ENCODE measurements at places on chromosomes 5 and 9.

- DNase-seq = no peak
Observed at GRCh38 chr5:166401391-166401790, 1890.1 kb upstream of the WWC1 start.

DNA sequence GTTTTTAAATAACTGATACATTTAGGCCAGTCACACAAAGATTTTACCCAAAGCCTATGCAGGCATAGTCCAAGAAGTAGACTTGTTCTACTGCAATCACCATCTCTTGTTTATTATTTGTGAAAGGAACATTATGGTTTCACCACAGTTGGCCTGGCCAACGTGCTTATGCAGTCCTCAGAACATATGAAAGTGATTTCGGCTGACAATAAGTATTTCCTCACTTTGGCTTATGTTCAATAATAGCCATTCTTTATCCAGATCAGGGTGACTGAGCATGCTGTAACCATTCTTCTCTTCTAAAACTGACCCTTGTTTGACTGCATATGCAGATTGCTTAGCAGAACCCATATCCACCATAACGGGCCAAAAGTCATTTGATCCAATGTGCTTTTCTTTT, 76.6 kb upstream of the CCDC152 start:
- no peak for DNase-seq

- no peak for DNase-seq
Observed at GRCh38 chr5:113042491-113043243, 66.1 kb downstream of the DCP2 start.

GRCh38 chr5:40431734-40432133, 248.0 kb upstream of the PTGER4 start:
- DNase-seq = no peak

GRCh38 chr5:164013077-164013670, 507.8 kb downstream of the MAT2B start:
- peak; percentile 22 for DNase-seq

- DNase-seq = no peak
Observed at GRCh38 chr5:40453689-40454088, 226.0 kb upstream of the PTGER4 start.

- no peak for DNase-seq
Observed at GRCh38 chr9:95302479-95302878, 15.0 kb downstream of the FANCC start.

- DNase-seq = no peak
Observed at GRCh38 chr9:104861397-104861796, 66.6 kb downstream of the ABCA1 start.

DNA sequence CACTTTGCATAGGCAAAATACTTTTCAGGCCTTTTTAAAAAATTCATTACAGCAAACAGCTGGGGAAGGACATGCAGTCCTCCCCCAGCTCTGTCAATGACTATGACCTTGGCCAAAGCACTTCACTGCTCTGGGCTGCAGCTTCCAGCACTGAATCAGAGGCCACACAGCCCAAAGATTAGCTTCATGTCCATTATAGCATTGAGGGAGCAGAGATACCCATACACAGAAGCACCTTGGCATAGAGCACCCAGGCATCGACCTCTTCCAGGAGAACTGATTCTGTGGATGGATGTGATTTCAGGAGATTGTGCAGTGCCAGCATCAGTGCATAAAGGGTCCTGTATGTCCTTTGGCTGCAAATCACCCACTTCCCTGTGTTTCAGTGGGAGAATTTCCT, 241.9 kb downstream of the MARCHF11 start:
- no peak for DNase-seq

DNA sequence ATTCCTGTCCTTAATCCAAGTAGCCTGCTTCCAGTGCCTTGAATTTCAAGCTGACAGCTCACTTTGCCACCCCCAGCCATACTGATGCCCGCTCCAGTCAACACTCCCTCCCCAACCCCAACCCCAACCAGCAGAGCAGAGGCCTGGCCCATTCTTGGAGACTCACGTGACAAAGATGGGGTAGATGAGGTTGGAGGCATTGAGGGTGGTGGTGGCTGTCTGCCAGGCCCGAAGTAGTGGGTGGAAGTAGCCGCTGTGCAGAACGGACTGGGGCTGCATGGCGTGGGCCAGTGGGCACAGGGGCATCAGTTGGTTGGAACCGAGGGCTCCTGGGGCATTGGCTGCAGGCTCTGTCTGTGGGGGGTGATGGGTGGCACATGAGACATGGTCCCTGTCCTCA, 7.8 kb downstream of the ALAD start:
- DNase-seq = no peak

DNA sequence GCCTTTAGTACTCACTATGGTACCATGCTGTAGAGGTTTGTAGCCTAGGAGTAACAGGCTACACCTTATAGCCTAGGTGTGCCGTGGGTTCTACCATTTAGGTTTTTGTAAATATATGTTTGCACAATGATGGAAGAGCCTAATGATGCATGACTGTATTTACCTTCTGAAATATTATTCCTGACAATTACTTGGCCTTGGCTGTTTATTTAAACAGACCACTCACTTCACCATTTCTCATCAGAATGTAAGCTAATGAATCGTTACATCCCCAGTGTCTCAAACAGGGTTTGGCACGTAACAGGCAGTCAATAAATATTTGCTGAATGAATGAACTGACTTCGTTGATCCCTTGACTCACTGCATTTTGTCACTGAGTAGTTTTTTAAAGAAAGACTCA, 93.1 kb downstream of the MED27 start:
- DNase-seq = no peak

- DNase-seq = no peak
Observed at GRCh38 chr9:16921855-16922254, 51.4 kb upstream of the BNC2 start.

DNA sequence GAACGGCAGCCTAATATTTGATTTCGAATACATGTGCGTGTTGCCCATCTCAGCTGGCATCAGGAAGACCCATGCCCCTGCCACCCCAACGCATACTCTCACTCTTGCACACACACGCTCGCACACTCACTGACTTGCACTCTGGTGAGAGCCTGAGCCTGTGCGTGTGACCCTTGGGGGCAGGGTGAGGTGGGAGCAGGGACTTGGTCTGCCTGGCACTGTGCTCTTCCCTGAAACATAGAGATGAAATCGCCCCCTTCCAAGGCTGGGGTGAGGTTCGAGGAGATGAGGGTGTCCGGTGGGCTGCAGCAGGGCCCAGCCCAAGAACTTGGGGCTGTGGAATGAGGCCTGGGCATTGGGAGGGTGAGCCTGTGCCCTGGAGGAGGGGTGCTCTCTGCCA, 1.2 kb downstream of the LCN9 start:
- DNase-seq = no peak

- no peak for DNase-seq
Observed at GRCh38 chr5:13567819-13568218, 376.7 kb downstream of the DNAH5 start.

DNA sequence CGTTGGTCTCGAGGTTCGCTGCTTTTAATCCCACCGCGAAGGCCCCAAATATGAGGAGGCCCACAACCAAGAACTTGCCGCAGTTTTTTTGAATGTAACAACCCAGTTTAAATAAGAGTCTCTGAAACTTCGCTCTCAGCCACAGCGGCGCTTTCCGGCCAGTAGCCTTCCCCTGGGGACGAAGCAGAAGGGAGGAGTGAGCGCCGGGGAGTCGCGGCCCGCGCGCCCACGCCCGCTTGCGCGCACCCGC, 10.4 kb downstream of the PTCH1 start:
- DNase-seq = no peak

DNA sequence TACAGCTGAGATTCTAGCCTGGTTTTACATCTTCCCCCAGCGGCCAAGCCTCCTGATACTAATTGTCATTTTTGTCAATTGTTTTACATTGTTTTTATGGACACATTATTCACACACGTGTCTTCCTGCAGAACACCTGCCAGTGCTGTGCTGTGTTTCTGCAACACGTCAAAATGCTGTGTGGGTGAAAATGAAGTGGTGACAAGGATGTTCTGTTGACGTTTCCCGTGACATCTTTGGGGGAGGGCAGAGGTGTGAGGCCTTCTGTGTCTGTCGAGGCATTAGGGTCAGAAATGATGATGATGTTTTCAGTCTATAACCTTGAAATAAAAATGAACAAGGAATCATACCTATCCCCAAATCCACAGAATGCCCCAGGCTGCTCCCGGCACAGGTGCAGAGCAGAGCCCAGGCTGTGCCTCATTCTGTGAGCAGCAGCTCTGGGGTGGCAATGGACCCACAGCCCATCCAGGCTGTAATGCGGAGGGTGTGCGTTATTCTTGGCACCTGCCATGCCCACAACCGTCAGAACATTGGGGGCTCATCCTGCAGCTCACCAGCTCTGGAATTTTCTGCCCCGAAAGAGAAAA, 23.6 kb upstream of the CEP72 start:
- no peak for DNase-seq

- no peak for DNase-seq
Observed at GRCh38 chr9:11758016-11758415, 935.2 kb upstream of the TYRP1 start.

GRCh38 chr5:110832683-110833082, 93.9 kb downstream of the SLC25A46 start:
- DNase-seq = no peak

DNA sequence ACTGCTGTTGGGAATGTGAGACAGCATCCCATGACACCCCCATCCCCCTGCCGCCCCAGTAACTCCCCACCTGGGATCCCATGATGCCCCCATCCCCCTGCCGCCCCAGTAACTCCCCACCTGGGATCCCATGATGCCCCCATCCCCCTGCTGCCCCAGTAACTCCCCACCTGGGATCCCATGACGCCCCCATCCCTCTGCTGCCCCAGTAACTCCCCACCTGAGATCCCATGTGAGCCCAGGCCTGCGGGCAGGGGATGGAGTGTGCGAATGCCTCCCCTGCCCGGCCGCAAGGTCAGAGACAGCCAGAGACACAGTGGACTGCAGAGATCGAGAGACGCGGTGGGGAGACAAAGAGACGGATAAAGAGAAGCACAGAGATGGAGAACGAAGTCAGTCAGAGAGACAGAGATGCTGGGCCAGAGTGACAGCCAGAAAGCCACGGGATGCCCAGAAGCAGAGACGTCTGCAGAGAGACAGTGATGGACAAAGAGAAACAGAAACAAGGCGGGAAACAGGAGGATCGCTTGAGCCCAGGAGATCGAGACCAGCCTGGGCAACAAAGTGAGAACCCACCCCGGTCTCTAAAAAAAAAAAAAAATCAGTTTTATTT, 992 bp downstream of the SH2D3C start:
- no peak for DNase-seq

DNA sequence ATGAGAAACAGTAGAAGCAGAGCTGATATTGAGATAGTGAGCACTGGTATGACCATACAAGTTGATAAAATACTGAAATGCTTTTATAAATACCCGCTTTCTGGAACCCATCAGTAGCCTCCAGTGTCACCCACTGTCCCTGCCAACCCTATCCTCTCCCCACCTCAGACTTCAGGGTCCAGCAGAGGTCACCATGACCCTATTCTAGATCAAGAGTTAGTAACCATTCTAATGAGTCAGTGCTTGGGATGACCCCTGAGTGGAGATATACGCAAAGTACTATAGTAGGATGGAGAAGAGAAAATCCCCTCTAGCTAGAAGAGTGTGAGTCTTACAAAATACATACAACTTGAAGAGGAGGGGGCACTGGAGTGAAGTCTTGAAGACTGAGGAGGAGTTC, 297.9 kb upstream of the BRINP1 start:
- no peak for DNase-seq

- DNase-seq = no peak
Observed at GRCh38 chr9:78879324-78880100, 582.6 kb downstream of the PSAT1 start.

DNA sequence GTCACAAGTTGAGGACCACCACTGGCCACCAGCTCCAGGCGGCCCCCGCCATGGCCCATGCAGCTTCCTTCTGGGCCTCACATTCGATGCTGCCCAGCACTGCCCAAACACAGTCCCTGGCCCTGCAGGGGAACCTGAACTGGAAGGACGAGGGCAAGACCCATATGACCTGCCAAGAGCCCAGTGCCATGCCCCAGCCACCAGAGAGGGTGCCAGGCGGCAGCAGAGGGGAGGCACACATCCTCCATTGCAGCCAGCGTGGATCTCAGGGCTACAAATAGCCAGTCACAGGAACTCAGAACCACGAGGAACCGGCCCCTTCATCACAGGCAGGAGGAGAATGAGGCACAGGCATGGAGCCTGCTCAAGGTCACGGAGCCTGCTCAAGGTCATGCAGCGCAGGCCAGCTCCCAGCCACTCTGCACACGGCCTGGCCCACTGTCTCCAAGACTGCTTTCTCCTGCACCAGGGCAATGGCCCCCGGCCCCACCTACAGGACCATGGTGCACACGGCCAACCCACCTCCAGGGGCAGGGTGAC, 69.6 kb downstream of the SEMA4D start:
- DNase-seq = no peak

- DNase-seq = no peak
Observed at GRCh38 chr5:61657010-61657409, 325.0 kb downstream of the ZSWIM6 start.

DNA sequence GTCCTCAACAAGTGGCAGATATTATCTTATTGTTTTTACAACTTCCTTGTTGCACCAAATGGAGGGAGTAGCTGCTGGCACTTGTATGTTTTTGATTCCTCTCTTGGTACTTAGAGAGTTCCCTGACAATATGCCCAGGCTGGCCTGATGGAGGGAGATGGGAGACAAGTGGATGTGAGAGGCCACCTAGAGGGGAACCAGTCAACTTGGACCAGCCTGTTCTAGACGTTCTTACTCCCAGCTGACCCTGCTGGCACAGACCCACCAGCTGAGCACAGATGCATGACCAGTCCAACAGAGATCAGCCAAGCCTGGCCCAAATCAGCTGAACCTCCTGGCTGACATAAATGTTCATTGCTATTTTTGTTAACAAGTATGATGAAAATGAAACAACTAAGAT, 60.9 kb upstream of the GDNF start:
- no peak for DNase-seq

DNA sequence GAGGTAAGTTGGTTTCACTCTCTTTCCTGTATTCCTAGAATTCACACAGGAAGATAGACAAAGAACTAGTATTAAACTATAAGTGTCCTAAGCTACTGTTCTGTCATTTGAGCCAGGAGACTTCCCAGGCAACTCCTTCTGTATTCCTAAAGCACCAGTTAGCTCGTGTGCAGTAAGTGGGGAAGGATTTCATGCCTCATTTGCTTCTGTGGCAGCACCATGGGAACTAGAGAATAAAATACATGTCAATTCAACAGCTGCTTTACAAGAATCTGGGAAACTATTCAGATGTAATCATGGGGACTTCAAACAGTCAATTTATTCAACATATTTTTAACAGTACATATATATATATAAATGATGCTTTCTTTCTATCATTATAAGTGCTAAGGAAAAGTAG, 762.3 kb downstream of the PRELID2 start:
- DNase-seq = no peak

GRCh38 chr5:118115791-118116190, 872.6 kb downstream of the DTWD2 start:
- DNase-seq = no peak

GRCh38 chr5:80762573-80762972, 107.8 kb upstream of the DHFR start:
- no peak for DNase-seq

DNA sequence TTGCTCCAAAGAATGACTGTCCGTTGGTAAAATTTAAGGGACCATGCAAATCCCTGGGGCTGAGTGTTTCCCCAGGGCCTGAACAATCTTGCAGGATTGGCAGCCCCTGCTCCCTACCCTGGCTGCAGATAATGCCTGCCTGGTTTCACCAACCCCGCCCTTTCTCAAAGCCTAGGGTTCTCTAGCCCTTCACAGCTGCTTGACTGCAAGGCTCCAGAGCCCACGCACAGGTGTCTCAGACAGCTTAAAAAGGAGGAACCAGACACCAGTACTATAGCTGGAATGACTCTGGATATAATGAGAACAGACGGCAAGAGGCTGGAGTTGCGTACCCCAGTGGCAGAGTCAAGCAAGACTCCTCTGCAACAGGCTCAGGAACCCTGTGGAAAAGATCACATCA, 25.2 kb upstream of the TNIP1 start:
- no peak for DNase-seq
